Neural crest cell (in vitro differentiated cells): ENCODE measurements at places on chromosomes 16 and 17. TPM values are rescaled to one million over a fixed set of nuclear protein-coding genes. Genes with fewer than 3 reads are reported as not detected.

GRCh38 chr17:48261297-48261880 lies 153.8 kb downstream of the SNX11 start:
- peak; percentile 6 for DNase-seq

DNA sequence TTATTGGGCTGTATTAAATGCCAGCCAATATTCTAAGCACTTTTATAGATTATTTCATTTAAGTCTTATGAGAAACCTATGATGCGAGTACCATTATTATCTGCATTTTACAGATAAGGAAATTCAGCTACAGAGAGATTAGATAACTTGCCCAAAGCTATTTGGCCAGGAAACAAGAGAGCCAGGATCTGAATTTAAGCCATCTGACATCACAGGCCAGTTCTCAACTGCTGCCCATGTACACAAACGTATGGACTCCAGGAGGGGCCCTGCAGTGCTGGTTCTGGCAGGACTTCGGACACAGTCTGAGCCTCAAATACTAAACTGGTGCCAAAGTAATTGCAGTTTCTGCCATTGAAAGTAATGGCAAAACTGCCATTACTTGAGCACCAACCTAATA lies 40.2 kb downstream of the CPPED1 start:
- DNase-seq: no peak

DNA sequence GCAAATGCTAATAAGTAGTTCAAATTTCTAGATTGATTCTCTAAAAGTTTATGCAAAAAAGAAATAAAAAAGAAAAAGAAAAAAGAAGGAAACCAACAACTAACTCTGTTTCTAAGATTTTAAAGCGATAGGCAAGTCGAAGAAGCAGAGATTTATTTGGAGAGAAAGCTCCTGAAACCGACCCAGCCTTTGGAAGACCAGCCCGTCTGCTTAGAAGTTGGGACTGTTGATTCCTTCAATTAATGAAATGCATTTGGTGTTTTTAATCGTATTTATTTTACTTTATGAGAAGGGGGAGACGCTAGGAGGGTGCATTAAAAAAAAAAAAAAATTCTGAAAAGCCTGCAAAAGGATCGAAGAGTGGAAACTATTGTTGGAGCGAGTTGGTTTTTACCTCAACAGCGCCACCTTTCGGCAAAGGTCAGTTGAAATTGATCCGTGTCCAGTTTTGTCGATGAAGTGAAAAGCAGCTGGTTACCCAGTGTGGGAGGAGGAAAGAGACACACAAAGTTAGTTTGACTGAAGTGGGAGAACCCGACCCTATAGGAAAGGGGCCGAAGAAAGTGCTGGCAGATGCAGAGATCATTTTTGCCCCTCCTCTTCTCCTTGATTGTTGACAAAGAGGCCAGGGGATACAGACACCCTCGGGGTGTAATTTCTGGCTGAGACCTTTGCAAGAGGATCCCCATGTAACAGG lies 1.5 kb upstream of the MAF start:
- DNase-seq: peak; percentile 96

CDRT15 gene
- total RNA-seq: not detected in 2 replicates
